ENCODE measurements at places on chromosomes 2 and 18.

- no peak for DNase-seq
Observed at GRCh38 chr2:57190007-57190406, 856.6 kb upstream of the VRK2 start.

DNA sequence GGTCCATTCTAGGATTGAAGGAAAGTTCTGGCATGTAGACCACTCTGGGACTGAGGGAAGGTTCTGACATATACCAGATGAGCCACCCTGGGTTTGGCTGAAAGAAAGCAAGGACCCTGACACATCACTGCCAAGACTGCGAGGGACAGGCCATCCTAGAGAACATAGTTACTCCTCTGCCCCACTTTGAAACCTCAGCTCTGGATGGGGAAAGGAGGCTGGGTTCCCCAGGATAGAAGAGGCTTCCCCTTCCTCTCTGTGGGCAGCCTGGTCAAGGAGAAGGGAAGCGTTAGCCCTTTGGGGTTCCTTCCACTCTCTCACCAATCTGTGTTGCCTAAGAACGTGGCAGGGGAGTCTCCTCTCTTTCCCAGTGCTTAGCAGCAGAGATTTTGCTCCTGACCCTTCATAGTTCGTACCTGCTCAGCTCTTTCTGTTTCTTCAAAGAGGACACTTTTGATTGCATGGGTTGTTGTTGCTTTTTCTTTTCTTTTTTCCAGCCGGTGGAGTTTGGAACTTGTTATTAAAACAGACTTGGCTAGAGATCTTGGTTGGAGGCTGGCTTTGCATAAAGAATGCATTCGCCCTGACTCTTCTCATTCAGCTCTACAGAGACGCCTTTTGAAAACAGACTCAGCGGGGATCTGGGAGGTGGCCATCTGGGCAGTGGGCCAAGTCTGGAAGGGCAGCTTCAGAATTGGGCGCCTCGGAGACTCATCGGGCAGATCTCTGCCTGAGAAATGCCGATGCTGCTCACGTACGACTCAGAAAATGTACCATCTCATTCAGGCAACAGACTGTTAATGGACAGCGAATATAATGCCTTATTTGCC lies 166.1 kb downstream of the CLIP4 start:
- DNase-seq = no peak

GRCh38 chr2:217510771-217511291 lies 492.0 kb downstream of the TNS1 start:
- no peak for DNase-seq

GRCh38 chr2:224574423-224575084 lies 10.6 kb downstream of the CUL3 start:
- DNase-seq = no peak

DNA sequence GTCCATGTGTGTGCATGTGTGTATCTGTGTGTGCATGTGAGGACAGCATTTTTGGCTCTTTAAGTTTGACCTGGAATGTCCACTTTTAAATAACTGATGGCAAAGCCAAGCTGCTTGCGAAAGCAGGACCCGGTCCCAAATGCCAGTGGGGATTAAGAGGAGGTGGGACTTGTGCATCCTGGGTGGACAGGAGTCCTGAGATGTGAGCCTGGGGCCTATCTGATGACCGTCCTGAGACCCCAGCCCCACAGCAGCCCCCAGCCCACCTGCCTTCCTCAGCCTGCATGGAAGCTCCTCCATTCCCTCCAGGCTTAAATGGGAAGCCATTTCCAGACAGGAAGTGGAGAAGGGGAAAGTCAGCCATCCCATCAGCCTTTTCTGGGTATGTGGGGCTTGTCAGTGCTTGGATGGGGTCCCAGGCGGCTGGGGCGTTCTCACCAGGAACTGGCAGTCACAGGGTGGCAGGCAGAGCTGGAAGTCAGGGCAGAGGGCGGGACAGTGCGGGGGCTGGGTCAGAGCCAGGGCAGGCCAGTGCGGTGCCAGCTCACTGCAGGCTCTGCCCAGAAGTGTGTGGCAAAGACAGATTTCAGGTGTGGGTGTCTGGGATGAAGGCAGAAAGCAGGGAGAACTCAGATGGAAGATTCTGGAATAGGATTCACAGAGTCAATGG lies 117.8 kb downstream of the ACKR3 start:
- no peak for DNase-seq

- no peak for DNase-seq
Observed at GRCh38 chr2:204891739-204892138, 346.5 kb downstream of the PARD3B start.

DNA sequence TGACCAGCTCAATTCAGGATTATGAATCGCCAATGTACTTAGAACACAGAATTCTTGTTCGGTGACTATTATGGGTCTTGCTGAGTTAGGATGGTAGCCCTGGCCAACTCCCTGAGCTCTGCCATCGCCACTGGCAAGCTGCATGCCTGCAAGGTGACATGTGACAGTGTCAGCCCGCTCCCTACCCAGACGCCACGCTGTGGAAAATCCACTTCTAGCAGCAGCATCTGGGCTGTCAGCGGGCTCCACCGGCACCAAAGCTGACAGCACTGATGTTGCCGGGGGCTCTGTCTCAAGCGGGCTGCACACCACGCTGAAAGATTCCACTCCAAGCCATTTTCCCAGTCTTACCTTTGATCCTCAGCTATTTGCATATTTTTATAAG lies 100.7 kb downstream of the MYT1L start:
- no peak for DNase-seq

- no peak for DNase-seq
Observed at GRCh38 chr2:118654945-118655344, 192.5 kb downstream of the EN1 start.

- DNase-seq = no peak
Observed at GRCh38 chr2:29817801-29818680, 103.3 kb downstream of the ALK start.

DNA sequence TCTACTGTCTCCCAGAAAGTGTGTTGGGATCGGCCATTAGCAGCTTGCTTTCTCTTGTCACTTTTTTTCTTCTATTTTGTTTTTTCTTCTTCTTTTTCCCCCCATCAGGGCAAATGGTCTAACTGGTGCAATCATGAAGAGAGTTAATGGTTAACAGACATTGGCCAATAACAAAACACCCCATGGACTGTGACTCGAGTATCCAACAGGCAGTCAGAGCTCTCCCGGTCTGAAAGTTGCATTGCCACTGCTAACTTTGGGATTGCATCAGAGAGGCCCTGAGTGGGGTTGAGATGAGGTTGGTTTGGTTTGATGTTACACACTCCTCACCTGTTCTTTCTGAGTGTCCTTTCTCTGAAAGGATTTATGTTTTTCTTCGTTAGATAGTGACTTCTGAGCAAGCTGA lies 12.9 kb upstream of the SNORC start:
- no peak for DNase-seq

- no peak for DNase-seq
Observed at GRCh38 chr18:77205769-77206168, 43.9 kb upstream of the GALR1 start.

GRCh38 chr2:10273215-10274175 lies 29.2 kb upstream of the HPCAL1 start:
- DNase-seq = no peak

GRCh38 chr2:152255918-152256317 lies 79.1 kb upstream of the FMNL2 start:
- DNase-seq = no peak

DNA sequence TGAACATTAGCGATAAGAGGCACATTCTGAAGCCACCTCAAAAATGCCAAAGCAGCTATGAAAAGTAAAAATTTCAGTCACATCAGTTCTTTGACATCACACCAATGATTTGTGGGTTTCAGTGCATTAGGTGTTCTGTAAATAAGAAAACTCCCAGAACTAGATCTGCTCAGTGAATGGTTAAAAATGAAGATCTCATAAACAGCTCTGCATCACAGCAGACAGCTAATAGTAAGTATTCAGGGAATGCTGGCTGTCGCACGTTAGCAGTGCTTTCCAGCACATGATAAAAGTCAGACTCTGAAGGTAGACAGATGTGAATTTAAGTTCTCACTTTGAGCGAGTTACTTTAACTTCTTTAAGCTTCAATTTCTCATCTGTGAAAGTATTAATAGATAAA lies 154.9 kb downstream of the SATB2 start:
- no peak for DNase-seq

GRCh38 chr2:98824256-98825019 lies 93.5 kb upstream of the MGAT4A start:
- DNase-seq = no peak

DNA sequence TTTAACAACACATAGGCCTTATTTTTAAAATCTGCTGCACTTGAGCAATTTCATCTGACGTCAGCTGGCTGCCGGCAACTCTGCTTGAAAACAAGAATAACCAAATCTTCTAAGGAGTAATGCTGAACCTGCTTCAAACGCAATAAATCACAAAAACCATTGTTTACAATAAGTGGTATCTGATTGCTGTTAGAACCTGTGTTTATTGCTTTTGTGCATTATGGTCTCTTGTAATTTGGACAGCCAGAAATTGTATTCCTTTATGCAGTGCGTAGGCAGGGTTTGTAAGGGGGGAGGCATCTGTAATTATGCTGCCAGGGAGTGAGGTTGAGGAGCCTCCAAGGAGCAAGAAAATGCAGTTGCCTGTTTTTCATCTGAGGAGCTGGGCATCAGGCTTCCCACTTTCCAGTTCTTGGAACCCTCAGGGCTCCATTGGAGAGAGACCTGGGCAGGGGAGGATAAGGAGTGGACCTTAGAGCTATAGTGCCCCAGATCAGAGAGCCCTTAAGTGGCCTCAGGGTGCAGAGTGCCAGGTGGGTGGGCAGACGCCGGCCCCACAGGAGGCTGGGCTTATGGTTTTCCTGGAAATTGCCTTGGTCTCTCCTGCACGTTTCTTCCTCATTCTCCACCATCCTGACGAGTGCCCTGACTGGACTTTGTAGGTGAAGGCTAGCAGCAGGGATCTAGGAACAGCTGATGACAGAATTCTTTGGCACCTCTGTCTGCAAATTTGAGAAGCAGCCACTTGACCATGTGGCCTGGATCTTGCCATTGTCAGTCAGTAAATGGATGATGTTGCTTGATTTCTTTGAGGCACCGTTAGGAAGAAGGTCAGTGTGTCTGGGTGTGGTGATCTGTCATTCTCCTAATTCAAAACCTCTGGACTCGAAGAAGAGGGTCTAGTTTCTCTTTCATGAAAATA lies 129.2 kb downstream of the KLHL29 start:
- DNase-seq = no peak

DNA sequence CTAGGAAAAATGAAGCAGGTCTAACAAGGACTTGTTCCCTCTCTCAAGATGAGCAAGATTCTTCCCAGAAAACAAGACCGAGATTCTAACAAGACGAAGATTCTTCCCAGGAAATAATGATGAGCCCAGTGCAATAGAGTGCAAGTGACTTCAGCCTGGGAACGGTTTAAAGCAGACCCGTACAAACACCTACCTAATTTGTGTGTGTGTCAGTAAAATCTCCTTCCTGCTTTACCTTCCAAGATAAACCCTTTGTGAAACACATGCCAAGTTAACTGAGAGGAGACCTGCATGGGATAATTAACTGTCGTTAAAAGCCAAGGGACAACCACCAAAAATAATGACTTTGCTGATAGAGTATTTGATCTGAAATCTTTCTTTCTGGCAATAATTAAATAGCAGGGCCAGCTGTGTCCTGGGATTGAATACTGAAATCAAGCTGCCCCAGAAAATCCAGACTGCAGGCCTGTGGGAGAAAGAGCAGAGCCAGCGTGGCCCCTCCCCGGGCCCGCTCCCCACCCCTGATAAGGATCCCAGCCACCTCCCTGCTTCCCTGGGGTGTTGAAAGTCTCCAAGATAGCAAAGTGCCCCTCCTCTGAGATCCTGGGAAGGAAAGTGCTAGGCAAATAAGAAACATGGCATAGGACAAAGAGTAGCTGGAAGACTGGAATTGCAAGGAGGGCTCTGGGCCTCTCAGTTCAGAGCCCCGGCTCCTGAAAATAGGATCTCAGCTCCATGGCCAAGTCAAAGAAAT lies 145.5 kb downstream of the CYP26B1 start:
- no peak for DNase-seq

DNA sequence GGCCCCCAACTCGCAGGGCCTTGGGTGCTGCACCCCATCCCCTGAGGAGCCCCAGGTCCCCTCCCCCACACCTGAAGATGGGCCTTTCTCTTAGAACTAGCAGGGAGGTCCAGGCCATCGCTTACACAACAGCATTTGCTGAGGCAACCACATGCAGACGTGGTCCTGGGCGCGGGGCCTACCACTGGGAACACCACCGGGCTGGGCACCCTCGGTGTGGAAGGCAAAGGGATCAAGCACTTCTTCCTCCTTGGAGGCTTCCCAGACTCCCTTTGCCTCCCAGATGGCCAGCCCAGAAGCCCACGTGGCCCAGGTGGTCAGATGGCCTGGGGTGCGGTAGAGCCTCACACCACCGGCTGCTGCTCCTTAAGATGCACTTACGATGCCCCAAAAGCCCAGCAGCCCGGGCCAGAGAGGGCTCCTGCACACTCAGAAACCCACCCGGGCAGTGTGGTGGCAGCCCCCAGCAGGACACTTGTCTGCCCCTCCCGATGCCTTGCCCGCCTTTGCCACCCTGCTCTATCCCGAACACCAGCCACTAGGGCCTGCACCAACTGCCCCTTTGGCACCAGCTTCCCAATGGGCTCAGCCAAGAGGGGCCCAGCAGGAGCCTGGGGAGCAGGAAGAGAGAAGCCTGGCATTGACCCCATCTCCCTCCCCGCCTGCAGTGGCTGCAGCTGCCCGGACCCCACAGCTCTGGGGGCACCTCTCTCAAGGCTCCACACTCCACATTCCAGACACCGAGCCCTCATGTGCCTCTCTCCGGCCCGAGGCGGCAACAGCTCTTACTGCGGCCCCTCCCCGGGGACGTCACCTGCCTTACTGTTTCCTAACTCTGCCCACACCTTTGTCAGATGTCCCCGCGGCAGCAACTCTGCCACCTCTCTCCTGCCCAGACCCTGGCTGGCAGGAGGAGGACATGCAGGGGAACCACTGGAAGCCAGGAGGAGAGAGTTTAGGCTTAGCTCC lies 13.9 kb upstream of the MLPH start:
- DNase-seq = no peak

DNA sequence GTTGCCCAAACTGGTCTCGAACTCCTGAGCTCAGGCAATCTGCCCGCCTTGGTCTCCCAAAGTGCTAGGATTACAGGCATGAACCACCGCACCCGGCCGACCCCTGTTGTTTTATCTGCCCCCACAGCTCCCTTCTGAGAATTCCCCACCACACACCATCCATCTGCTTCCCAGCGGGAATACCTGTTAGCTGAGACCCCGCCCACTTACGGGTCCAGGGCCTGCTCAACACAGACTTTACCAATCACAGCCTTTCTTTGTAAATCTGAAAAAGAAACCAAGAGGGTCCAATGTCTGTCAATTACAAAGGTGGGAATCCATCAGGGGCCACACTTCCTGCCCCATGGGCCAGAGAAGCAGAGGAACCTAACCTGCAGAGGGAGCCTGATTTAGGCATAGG lies 14.2 kb upstream of the CABLES1 start:
- no peak for DNase-seq

Data from memory B cell (primary cell).